ENCODE measurements at places on chromosomes 16 and 17. TPM values are rescaled to one million over a fixed set of nuclear protein-coding genes. Genes with fewer than 3 reads are reported as not detected.

- DNase-seq = no peak
Measured at GRCh38 chr17:10797476-10798328, 6.2 kb downstream of the TMEM238L start.

Gene UBALD1
- 16.7 TPM for polyA plus RNA-seq

GRCh38 chr17:73447319-73447718 lies 135.5 kb upstream of the CDC42EP4 start:
- no peak for DNase-seq

Gene ZSCAN10
- not detected for polyA plus RNA-seq

DNA sequence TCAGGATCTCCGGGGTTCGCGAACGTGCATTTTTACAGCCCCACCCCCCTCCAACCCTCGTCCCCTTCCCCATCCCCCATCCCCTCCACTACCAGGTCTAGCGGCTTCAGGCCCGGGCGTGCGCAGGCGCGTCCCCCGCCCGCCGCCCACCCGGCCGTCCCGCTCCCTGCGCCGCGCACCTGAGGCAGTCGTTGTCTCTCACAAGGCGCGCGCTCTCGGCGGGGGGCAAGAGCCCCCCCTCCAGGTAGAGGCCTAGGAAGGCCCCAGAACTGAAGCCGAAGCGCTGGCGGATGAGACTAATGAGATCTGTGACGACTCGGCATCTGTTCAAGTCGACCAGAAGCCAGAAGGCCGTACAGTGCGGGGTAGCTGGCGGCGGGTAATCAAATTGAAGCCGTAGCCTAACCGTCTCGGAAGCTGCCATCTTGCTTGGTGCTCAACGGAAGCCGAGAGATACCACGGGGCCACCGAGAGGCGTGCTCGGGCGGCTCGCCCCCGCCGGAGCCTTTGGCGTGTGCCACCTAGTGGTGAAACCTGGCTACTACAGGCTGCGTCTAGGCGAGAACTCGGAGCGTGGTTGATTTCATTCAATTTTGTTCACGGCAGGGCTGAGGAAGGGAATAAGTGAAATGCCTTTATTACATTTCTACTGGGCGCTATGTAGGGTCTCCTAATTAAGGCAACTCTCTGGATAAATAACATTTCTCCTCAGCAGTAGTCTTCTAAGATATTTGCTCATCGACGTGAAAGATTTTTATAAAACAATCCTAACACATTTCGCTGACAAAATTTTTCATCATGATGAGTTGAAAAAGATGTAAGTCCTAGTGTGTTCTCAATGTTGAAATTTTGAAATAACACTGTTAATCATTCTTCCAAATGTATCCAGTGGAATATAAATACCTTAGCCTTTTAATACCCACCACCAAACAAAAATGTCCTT lies at the start of gene COIL:
Gene COIL, minus strand, starts transcription at position 455 of the 943 bp plus-strand sequence. Its CDS starts 31 bp downstream, at position 424.
- peak; percentile 97 for DNase-seq

Gene EXOC7
- 167 TPM for polyA plus RNA-seq

- no peak for DNase-seq
Measured at GRCh38 chr17:79341222-79341780, 266.7 kb downstream of the ENGASE start.

GRCh38 chr17:10875984-10876555 lies 38.2 kb upstream of the PIRT start:
- peak; percentile 58 for DNase-seq

DNA sequence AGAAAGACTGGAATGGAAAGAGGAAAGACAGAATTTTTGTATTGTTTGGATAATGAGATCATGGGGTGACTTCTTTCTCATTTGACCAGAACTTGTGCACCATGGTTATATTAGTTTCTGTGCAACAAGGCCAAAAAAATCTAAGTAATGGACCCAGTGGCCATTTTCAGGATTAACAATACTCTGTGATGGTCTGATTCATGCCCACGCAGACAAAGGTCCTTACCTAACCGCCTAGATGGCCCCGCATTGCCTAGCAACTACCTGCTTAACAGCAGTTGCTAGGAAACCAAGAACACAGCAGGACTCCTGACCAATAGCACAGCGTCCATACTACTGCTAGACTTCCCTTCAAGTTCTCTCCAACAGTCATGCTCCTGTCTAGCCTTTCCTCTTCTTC lies 22.4 kb downstream of the MIS12 start:
- no peak for DNase-seq

GRCh38 chr17:42880776-42881310 lies 19.8 kb upstream of the G6PC1 start:
- no peak for DNase-seq

DNA sequence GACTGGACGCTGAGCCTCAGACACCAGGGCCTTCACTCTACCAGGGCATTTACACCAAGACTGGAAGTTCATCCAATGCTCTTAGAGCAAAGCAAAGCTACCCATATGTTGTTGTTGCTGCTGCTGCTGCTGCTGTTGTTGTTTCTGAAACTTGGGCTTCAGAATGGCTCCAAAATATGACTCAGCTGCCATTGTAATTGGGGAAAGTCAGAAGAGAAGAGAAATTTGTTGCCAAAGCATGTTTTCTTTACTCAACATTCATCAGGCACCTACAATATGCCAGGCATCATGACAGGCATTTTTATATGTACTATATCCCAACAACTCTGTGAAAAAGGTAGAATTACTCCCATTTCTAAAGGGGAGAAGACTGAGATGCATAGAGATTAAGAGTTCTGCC lies 11.9 kb downstream of the KRT32 start:
- no peak for DNase-seq

DNA sequence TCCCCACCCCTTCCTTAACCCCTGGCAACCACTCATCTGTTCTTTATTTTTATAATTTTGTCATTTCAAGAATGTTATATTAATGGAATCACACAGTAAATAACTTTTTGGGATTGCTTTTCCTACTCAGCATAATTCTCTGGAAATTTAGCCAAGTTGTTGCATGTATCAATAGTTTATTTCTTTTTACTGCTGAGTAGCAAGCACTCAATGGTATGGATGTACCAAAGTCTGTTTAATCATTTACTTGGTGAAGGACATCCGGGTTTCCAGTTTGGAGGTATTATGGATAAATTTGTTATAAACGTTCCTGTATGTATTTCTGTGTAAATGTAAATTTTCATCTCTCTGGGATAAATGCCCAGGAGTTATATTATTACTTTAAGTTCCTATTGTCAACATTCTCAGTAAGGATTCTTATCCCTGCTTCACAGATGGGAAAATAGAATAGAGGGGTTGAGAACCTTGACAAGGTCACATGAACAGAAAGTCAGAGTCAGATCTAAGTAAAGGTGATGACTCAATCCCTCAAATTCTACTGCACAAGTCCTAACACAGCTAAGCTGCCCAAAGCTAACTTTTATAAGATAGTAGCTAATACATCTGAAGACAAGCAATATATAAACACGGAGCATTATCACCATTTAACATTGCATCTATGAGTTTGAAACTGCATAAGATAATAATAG lies 62.4 kb upstream of the MTMR4 start:
- no peak for DNase-seq

DNA sequence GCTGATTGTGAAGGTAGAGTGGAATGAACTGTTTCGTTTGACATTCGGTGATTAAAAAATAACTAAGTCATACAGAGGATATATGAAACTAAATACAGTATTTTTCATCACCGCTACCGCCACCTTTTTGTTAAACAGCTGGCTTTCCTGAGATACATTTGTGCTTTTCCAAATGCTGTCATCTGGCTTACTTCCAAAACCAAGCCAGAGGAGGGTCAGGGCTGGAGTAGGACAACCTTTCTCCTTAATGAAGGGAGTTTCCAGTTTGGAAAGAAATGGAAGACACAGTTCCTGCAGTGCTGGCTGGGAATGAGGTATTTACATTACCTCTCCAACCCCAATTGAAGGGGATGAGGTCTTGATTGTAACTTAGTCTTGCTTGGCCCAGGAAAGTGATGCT lies 3.2 kb downstream of the TNRC6C start:
- no peak for DNase-seq

DNA sequence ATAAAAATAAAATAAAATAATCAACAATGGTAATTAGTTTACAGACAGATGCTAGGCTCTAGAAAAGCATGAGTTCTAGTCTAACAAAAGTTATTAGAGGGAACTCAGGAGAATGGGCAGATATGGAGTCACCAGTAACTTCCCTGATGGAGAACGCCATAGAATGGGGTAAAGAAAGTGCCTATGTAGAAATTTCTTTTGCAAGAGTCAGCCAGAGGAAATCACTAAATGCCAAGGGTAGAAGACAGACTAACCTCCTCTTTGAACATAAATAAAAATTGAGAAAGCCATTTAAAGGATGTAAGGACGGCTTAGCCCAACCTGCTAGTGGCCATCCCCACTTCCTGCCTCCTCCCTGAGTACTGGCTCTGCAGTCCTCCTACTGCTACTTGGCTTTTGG lies 141.6 kb downstream of the VPS53 start:
- no peak for DNase-seq

- DNase-seq = no peak
Measured at GRCh38 chr16:35192993-35193392, 1733.6 kb downstream of the TP53TG3F start.

DNA sequence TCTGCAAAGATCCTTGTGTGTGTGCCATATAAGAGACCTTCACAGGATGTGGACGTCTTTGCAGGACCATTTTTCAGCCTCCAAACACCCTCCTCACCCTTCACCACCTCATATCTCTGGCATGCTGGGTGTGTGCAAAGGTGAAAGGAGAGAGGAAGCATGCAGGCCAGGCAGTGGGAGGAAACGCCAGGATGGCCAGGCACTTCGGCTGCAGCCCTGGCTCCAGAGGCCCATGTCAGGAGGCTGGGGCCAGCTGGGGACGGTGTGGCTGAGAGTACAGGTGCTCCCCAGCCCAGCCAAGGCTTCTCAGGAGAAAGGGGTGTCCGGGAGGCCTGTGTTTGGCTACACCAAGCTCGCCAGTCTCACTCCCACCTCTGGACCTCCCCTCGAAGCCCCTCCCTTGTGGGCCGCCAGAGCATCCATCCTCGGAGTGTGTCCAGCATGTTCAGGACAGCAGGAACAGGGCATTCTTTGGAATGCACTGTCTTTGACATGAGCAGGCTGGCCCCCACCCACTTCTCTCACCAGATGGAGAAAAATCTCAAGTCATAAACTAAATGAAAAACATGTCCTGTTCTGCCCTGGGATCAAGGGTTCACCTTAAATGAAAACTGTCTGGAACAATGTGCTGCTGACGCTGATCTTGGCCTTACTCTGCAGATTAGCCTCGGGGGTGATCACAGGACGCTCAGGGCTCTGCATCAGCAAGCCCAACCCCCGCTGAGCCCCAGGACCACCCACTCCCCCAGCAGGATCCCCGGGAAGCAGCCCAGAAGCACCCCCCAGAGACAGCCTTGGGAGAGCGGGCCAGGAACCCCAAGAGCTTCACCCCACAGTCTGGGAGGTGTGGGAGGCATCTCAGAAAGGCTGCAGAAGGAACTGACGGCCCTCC lies 15.9 kb downstream of the PEMT start:
- DNase-seq = no peak

DNA sequence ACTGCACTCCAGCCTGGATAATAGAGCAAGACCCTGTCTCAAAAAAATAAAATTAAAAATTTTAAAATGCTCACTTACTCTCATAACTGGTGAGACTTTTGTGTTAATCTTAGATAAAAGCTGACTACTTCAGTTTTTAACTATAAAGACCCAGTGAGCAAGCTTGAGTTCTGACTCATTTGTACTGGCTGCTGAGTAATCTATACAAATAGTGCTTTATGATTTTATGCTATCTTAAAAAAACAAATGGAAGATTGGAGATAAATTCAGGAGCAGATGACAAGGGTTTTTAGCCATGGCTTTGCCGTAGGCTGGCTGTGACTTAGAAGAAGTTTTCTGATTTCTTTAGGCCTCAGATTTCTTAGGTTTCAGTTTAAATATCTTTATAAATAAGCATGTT lies 30.5 kb downstream of the SNTB2 start:
- no peak for DNase-seq

DNA sequence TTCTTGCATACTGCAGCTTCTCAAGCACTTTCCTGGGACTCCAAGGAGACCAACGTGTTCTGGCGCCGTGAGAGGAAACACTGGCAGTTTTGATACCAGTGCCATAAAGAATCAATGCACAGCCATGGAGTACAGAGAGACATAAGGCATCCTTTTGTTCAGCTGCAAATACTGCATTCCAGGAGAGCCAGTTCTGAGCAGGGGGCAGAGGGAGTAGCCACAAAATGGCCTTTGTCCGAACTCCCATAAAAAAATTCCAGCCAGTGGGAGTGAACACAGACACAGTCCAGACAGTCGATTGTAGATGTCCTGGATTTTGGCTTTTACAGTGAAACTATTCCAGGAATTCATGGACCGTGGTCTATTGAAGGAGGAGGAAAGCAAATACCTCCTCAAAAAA lies 36.2 kb upstream of the TEKT3 start:
- no peak for DNase-seq

All from SK-N-SH (cell line).